Psoas muscle (tissue), 8 donors: ENCODE measurements at places on chromosomes 7 and 10. TPM values are rescaled to one million over a fixed set of nuclear protein-coding genes. Genes with fewer than 3 reads are reported as not detected.
A peak's percentile ranks its signal among the peaks of the same experiment; 100 is the strongest.

GRCh38 chr7:69245646-69246045, 352.6 kb upstream of the AUTS2 start:
- no peaks in the 10 kb centered on the region for H3K4me1 ChIP-seq
- no peak overlapping the region for H3K27ac ChIP-seq
- H3K27me3 ChIP-seq: no peaks in the 10 kb centered on the region
- no peak for DNase-seq
- H3K36me3 ChIP-seq: no peaks in the 10 kb centered on the region
- no peak overlapping the region for H3K4me3 ChIP-seq

DNA sequence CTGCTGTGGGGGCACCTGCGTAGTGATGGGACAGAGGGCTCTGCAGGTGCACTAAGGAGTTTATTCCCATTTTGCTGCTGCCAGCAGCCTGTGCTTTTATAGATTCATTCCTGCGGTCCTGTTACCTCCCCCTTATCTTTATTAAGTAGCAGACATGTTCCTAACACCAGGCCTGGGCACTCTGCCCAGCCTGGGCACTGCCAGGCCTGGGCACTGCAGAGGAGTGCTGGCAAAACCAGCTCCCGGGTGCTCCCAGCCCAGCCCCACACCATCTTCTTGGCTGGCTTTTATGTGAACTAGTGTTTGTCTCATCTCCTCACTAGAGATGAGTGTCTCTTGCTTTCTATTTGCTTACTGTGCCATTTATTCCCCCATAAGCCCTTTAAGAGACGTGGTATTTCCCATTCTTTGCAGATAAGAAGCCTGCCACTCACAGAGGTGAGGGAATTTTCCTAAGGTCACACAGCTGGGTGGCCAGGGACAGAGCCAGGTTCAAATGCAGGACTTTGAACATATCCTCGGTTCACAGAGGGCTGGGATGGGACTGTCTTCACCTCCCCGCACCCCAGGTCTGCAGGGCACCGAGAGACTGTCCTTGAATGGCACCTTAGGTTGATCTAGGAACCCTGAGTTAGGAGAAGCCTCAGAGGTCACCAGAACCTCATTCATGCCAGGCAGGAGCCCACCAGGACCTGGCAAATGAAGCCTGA, 14.6 kb upstream of the DRGX start:
- no peaks in the 10 kb centered on the region for H3K36me3 ChIP-seq
- H3K27me3 ChIP-seq: peaks cover 3% of the 10 kb centered on the region
- no peak overlapping the region for H3K4me3 ChIP-seq
- H3K27ac ChIP-seq: no peak overlapping the region

- H3K36me3 ChIP-seq: no peaks in the 10 kb centered on the region
- peaks cover 3% of the 10 kb centered on the region for H3K4me1 ChIP-seq
- no peak overlapping the region for H3K27ac ChIP-seq
Measured at GRCh38 chr10:112562809-112563663, 116.0 kb downstream of the VTI1A start.

GRCh38 chr10:3668966-3669330, 116.1 kb downstream of the KLF6 start:
- no peaks in the 10 kb centered on the region for H3K36me3 ChIP-seq
- no peaks in the 10 kb centered on the region for H3K27me3 ChIP-seq

- no peaks in the 10 kb centered on the region for H3K27me3 ChIP-seq
- no peaks in the 10 kb centered on the region for H3K4me1 ChIP-seq
- no peak overlapping the region for H3K4me3 ChIP-seq
- H3K27ac ChIP-seq: no peak overlapping the region
Measured at GRCh38 chr7:143411976-143412708, 3.5 kb upstream of the EPHA1 start.

- no peaks in the 10 kb centered on the region for H3K27me3 ChIP-seq
- H3K4me3 ChIP-seq: no peak overlapping the region
- no peak for DNase-seq
- H3K36me3 ChIP-seq: no peaks in the 10 kb centered on the region
- no peak overlapping the region for H3K27ac ChIP-seq
Measured at GRCh38 chr10:50541317-50541716, 82.4 kb downstream of the SGMS1 start.

- no peaks in the 10 kb centered on the region for H3K36me3 ChIP-seq
- H3K4me3 ChIP-seq: no peak overlapping the region
- peak overlapping the region; percentile 56 for H3K27ac ChIP-seq
Measured at GRCh38 chr7:33054261-33054964, 8.2 kb downstream of the NT5C3A start.

DNA sequence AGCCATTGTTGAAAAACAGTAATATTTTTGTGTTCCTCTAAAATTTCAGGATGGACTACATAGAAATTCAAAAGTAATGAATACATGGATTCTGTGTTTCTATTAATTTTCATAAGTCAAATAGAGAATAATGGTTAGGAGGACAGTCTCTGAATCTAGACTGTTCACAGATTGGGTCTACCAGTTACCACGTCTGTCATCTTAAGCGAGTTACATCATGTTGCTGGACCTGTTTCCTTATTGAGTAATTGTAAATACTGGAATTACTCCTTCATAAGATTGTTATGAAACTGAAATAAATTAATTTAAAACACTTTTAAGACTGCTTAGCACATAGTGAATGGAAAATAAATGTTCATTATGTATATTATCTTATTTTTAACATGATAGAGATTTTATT, 172.3 kb downstream of the KCND2 start:
- no peak overlapping the region for H3K4me3 ChIP-seq
- no peak for DNase-seq
- no peaks in the 10 kb centered on the region for H3K36me3 ChIP-seq
- no peaks in the 10 kb centered on the region for H3K27me3 ChIP-seq
- H3K4me1 ChIP-seq: no peaks in the 10 kb centered on the region

- H3K4me1 ChIP-seq: peaks cover 4% of the 10 kb centered on the region
- DNase-seq: no peak
- H3K4me3 ChIP-seq: no peak overlapping the region
- H3K27ac ChIP-seq: no peak overlapping the region
- no peaks in the 10 kb centered on the region for H3K36me3 ChIP-seq
Measured at GRCh38 chr7:23335621-23336020, 36.5 kb downstream of the MALSU1 start.

GRCh38 chr7:106071999-106072714, 40.0 kb downstream of the SYPL1 start:
- no peaks in the 10 kb centered on the region for H3K36me3 ChIP-seq
- no peak for DNase-seq
- H3K4me3 ChIP-seq: no peak overlapping the region
- H3K27me3 ChIP-seq: no peaks in the 10 kb centered on the region
- H3K4me1 ChIP-seq: peaks cover 11% of the 10 kb centered on the region

DNA sequence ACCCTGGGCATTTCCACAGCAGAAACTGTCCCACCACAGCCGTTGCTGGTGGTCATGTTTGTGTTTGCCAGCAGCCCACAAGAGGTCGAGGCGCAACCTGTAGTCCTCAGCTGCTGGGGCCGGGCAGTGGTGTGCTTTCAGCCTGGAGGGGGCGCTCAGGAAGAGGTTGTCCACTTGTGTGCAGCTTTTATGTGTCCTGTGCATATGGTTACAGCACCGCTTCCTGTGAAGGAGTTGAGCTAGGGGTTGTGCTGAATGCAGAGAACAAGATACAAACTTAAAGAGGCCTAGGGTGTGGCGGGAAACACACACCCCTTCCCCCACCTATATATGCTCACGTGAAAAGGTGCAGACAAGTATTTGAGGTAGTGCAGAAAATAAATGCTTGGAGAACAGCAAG, 29.5 kb upstream of the PFKFB3 start:
- H3K27me3 ChIP-seq: no peaks in the 10 kb centered on the region
- H3K27ac ChIP-seq: peak overlapping the region; percentile 92
- peaks cover 4% of the 10 kb centered on the region for H3K36me3 ChIP-seq
- DNase-seq: no peak

GRCh38 chr10:33617381-33618080, 283.1 kb upstream of the NRP1 start:
- H3K4me3 ChIP-seq: no peak overlapping the region
- H3K27me3 ChIP-seq: no peaks in the 10 kb centered on the region
- H3K4me1 ChIP-seq: no peaks in the 10 kb centered on the region
- DNase-seq: no peak
- no peak overlapping the region for H3K27ac ChIP-seq

The DGKB gene
- 0.26 TPM for total RNA-seq

The SUN1 gene
- total RNA-seq: 132 TPM

The SEC31B gene
- 2.9 TPM for total RNA-seq

The DYNC1I1 gene
- 7.9 TPM for total RNA-seq

The SLC26A5 gene
- not detected for total RNA-seq
